ENCODE measurements at places on chromosomes 4 and X.

GRCh38 chr4:116480546-116480945 lies 604.8 kb downstream of the TRAM1L1 start:
- DNase-seq = no peak

DNA sequence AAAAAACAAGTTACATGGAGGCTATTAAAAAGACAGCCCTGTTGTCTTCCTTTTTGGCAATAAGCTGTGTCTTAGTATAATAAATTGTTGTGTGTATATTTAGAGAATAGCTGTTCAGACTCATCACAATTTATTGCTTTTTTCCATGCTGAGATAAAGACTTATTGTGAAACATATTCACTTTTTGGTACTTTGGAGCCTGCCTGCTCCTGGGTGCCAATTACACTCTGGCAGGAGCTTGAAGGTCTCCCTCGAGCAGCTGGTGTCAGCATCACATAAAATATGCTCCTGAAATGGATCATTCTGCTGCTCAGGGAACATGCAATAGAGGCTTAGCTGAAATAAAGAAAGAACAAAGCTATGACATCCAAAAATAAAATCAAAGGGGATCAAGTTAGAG lies 211.6 kb upstream of the DKK2 start:
- DNase-seq = no peak

- no peak for DNase-seq
These were observed 77.3 kb upstream of the TMEM47 start for GRCh38 chrX:34734383-34734782.

GRCh38 chr4:188433741-188434315 lies 294.6 kb downstream of the TRIML1 start:
- no peak for DNase-seq

GRCh38 chrX:101605146-101605545 lies 12.7 kb downstream of the ARMCX6 start:
- DNase-seq = no peak
